ENCODE measurements at places on chromosomes 12 and 14. TPM values are rescaled to one million over a fixed set of nuclear protein-coding genes. Genes with fewer than 3 reads are reported as not detected.

DNA sequence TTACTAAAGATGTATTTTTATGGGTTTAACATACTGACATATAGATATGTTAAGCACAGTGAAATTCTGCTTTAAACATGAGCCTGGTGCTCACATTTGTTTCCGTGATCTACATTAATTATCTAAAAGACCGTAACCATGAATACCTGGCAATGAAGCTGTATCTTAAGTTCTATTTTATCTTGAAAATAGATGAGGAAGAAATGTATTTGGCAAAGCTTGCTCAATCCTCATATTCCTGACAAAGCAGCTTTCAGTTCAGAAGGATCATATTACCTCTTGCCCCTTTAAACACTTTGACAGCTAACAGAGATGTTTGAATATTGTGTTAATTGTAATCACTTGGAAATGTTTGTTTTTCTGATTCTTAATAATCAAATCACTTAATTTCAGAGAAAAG is 9.8 kb downstream of the EPYC start:
- H3K4me3 ChIP-seq, result no peak overlapping the region
- H3K36me3 ChIP-seq, result no peaks in the 10 kb centered on the region
- H3K27ac ChIP-seq, result no peak overlapping the region
- no peak for DNase-seq
- no peaks in the 10 kb centered on the region for H3K4me1 ChIP-seq

GRCh38 chr12:68610370-68611093 is at the start of gene RAP1B:
TSS of gene RAP1B (plus strand) at chr12:68610899. CDS start at chr12:68648725, 37,826 bp downstream.
- H3K4me1 ChIP-seq, result peaks cover 52% of the 10 kb centered on the region
- no peaks in the 10 kb centered on the region for H3K27me3 ChIP-seq
- DNase-seq, result peak; percentile 93
- H3K36me3 ChIP-seq, result peaks cover 33% of the 10 kb centered on the region
- peak within 1 kb of the TSS; percentile 99 for H3K4me3 ChIP-seq
- peak within 1 kb of the TSS; percentile 98 for H3K27ac ChIP-seq

DNA sequence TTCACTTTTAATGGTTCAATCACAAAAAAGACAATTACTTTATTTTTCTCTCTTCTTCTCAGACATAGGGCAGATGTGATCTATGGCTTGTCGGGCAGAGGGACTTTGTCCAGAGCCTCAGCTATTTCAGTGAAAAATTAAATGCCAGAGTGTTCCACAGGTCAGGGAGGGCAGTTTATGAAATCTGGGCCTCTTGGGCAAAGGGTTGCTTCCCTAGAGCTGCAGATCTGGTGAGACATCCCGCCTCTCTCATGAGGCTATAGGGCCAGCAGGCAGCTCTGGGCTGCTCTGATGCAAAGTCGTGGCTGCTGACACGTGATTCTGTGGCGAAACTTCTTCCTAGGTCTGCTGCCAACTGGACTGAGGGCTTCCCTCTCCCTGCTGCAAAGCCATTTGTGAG is 6.0 kb downstream of the CLMN start:
- H3K27me3 ChIP-seq, result peaks cover 18% of the 10 kb centered on the region
- DNase-seq, result no peak
- no peak overlapping the region for H3K4me3 ChIP-seq
- H3K27ac ChIP-seq, result no peak overlapping the region
- H3K4me1 ChIP-seq, result peaks cover 8% of the 10 kb centered on the region

DNA sequence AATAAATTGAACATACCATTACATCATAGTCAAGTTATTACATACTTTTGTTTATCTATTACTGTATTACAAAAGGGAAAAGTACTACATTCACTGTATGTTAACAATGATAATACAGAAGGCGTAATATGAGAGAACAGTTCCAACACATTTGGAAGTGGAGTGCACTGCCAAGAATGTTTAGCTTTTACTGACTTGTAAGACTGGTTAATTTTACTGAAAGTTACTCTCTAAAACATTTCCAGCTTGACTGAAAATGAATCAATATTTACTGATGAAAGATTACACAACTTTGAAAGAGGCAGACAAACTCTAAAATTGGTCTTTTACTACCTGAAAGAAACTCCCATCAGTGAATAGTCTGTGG is 728.5 kb downstream of the FSCB start:
- H3K36me3 ChIP-seq, result no peaks in the 10 kb centered on the region
- H3K4me3 ChIP-seq, result no peak overlapping the region
- H3K4me1 ChIP-seq, result no peaks in the 10 kb centered on the region

DNA sequence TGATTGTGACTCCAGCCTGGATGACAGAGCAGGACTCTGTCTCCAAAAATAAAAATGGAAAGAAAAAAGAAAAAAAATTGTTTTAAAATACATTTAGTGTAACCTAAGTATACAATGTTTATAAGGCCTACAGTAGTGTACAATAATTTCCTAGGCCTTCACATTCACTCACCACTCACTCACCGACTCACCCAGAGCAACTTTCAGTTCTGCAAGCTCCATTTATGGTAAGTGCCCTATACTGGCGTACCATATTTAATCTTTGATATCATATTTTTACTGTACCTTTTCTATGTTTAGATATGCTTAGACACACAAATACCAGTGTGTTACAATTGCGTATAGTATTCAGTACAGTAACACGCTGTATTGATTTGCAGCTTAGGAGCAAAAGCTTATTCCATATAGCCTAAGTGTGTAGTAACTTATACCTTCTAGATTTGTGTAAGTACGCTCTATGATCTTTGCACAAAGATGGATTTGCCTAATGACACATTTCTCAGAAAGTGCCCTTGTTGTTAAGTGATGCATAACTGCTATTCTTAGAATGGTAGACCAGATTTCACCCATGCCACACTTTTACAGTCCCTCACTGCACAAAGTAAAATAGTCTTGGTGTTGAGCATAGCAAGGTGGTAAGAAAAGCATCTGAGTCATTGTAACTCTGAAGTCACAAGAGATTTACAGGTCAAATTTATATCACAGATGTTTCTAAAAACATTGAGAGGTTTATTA is 151.9 kb downstream of the LRRK2 start:
- no peaks in the 10 kb centered on the region for H3K4me1 ChIP-seq
- DNase-seq, result no peak
- no peaks in the 10 kb centered on the region for H3K27me3 ChIP-seq
- H3K27ac ChIP-seq, result no peak overlapping the region
- H3K36me3 ChIP-seq, result no peaks in the 10 kb centered on the region
- no peak overlapping the region for H3K4me3 ChIP-seq

DNA sequence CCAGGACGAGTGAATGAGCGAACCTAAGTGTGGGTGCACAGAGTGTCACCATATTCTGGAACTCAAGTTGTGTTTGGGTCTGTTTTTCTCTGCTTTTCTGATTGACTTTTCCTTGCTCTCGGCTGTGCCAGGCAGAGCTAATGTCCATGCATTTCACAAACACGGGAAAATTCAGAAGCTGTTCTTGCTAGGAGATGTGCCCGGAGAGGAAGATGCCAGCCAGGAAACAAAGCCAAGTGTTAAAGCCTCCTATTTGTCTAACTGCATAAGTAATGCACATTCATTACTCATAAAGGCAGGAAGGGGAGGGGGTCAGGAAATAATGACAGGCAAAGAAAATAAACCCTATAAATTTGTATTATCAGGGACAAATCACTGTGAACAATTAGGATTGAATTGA is 250.4 kb upstream of the SFSWAP start:
- H3K36me3 ChIP-seq, result no peaks in the 10 kb centered on the region
- H3K27ac ChIP-seq, result no peak overlapping the region
- no peaks in the 10 kb centered on the region for H3K4me1 ChIP-seq

DNA sequence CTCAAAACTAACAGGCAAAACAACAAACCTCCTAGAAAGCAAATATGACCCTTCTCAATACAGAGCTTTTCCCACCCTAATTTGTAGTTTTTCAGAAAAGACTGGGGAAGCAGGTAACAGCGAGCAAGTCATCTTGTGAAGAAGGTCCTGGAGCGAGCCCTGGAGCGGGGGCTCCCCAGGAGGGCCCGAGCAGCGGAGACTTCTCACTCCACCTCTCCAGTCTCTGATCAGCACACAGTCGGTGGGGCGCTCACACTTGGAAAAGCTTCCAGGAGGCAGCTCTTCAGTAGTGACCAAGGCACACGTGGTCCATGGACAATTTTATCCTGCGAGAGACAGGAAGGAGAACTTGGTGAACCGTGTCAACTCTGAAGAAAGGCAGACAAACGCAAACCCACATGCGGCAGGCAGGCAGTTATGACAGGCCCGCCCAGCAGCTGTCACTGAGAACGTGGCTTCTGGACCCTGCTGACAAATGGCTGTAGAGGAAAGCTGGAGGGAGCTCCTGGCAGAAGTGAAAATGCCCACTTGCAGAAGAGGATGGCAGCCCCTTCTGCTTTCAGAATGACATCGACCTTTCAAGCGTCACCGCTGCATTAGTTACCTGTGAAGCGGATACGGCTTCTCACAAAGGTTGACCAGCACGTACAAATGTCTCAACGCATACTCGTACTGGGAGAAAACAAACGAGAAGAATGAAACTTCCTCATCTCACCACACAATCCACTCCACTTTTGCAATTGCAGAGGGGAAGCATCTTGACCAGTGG is 44.2 kb downstream of the LGMN start:
- H3K27ac ChIP-seq, result no peak overlapping the region
- H3K4me3 ChIP-seq, result no peak overlapping the region
- H3K4me1 ChIP-seq, result peaks cover 2% of the 10 kb centered on the region
- no peak for DNase-seq
- H3K27me3 ChIP-seq, result no peaks in the 10 kb centered on the region

DNA sequence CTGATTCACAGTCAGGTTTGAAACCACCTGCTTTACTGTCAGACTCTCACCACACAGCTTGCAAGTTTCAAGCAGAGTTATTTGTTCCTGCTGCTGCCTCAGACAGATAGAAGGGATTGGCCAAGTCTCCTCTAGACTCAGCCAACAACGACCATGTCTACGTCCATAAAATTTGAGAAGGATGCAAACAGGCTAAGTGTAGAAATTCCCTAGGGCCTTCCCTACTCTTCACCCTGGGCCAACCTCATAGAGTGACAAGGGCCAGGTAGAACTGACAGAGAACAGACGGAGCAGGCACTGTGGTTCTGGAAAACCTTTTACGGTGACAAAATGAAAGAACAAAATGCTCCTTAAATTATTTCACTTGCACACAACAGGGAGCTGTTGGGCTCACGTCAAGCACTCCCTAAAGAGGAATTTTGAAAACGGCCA is 39.5 kb downstream of the CLIP1 start:
- H3K27me3 ChIP-seq, result no peaks in the 10 kb centered on the region
- DNase-seq, result no peak

GRCh38 chr14:95260537-95261361 is 59.0 kb downstream of the CLMN start:
- DNase-seq, result no peak
- H3K4me3 ChIP-seq, result no peak overlapping the region
- H3K27ac ChIP-seq, result no peak overlapping the region
- no peaks in the 10 kb centered on the region for H3K27me3 ChIP-seq
- H3K36me3 ChIP-seq, result no peaks in the 10 kb centered on the region

- H3K4me1 ChIP-seq, result no peaks in the 10 kb centered on the region
- no peak for DNase-seq
- H3K27me3 ChIP-seq, result peaks cover 13% of the 10 kb centered on the region
- no peak overlapping the region for H3K27ac ChIP-seq
Measured at GRCh38 chr12:18966954-18967353, 162.6 kb upstream of the PLEKHA5 start.

DNA sequence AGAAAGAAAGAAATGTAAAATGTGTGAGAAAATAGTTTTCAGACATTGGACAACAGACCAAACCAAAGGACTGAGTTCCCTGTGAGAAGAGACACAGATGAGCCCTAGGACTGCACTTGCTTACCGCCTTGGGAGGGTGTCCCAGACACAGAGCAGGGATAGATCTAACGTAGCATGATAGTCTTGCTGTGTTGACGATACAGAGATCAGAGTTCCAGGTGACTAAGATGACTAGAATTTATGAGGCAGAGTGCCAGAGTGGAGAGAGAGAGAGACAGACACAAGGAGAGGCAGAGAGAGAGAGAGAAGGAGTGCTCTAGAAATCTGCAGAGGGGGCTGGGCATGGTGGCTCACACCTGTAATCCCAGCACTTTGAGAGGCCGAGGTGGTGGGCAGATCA is 148.2 kb upstream of the LMNTD1 start:
- H3K4me1 ChIP-seq, result peaks cover 2% of the 10 kb centered on the region
- no peaks in the 10 kb centered on the region for H3K27me3 ChIP-seq

- H3K27ac ChIP-seq, result no peak overlapping the region
- no peaks in the 10 kb centered on the region for H3K36me3 ChIP-seq
- H3K4me1 ChIP-seq, result peaks cover 7% of the 10 kb centered on the region
- no peak for DNase-seq
Measured at GRCh38 chr12:6312529-6313325, 2.2 kb downstream of the PLEKHG6 start.

DNA sequence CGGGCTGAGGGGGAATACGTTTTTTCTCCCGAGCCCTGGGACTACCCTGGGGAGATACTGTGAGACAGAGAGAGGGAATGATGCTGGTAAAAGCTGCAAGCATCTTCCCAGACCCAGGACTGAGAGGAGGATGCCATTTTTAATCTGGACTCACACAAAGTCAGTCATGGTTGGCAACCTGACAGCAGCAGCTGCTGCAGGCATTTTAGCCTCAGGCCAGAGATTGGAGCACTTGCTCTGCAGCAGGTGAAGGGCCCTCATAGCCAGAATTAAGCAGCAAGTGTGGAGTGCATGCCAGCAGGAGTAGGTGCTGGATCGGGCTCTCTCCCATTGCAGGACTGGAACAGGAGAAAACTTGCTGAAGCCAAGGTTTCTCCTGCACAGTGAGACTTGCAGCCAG is 361.1 kb upstream of the CLEC14A start:
- no peaks in the 10 kb centered on the region for H3K27me3 ChIP-seq
- no peak for DNase-seq
- no peak overlapping the region for H3K27ac ChIP-seq
- no peaks in the 10 kb centered on the region for H3K36me3 ChIP-seq
- no peaks in the 10 kb centered on the region for H3K4me1 ChIP-seq

- peaks cover 39% of the 10 kb centered on the region for H3K4me1 ChIP-seq
- no peak overlapping the region for H3K4me3 ChIP-seq
- no peak for DNase-seq
- no peaks in the 10 kb centered on the region for H3K27me3 ChIP-seq
- H3K27ac ChIP-seq, result no peak overlapping the region
Measured at GRCh38 chr12:104505095-104505818, 48.5 kb downstream of the CHST11 start.

- H3K36me3 ChIP-seq, result no peaks in the 10 kb centered on the region
- H3K27me3 ChIP-seq, result no peaks in the 10 kb centered on the region
- no peaks in the 10 kb centered on the region for H3K4me1 ChIP-seq
- no peak overlapping the region for H3K4me3 ChIP-seq
Measured at GRCh38 chr12:86044396-86044795, 170.3 kb downstream of the NTS start.

- no peak overlapping the region for H3K27ac ChIP-seq
- DNase-seq, result no peak
- peaks cover 3% of the 10 kb centered on the region for H3K27me3 ChIP-seq
- no peaks in the 10 kb centered on the region for H3K4me1 ChIP-seq
- no peak overlapping the region for H3K4me3 ChIP-seq
- H3K36me3 ChIP-seq, result no peaks in the 10 kb centered on the region
Measured at GRCh38 chr14:71834284-71835204, 97.7 kb upstream of the RGS6 start.

RBP5 gene
- 0.69 TPM for total RNA-seq

EIF2B1 gene
- total RNA-seq, result 57.3 TPM

AREL1 gene
- 52.9 TPM for total RNA-seq

FAM222A gene
- 1.6 TPM for total RNA-seq

SLC8A3 gene
- total RNA-seq, result not detected

KRT78 gene
- not detected for total RNA-seq

GPRC5D gene
- not detected for total RNA-seq

ASIC1 gene
- 12.2 TPM for total RNA-seq

KRT4 gene
- not detected for total RNA-seq

OASL gene
- total RNA-seq, result 1.9 TPM

NEUROD4 gene
- not detected for total RNA-seq

CSAD gene
- total RNA-seq, result 50.8 TPM

LRFN5 gene
- not detected for total RNA-seq

FAM186B gene
- total RNA-seq, result 0.33 TPM

ASB2 gene
- total RNA-seq, result 1.8 TPM

NUAK1 gene
- not detected for total RNA-seq

TBK1 gene
- total RNA-seq, result 15.2 TPM

All from naive thymus-derived CD8-positive, alpha-beta T cell (primary cell).